Posterior cingulate gyrus (tissue), 11 donors: ENCODE measurements at places on chromosomes 4 and X.

GRCh38 chr4:81628489-81628888 is 156.8 kb upstream of the RASGEF1B start:
- DNase-seq = no peak

- no peak for DNase-seq
These were observed 15.0 kb upstream of the UNC5C start for GRCh38 chr4:95563638-95564337.

GRCh38 chr4:168920441-168921065 is 89.5 kb downstream of the CBR4 start:
- no peak for DNase-seq

- DNase-seq = no peak
These were observed 3.2 kb downstream of the SOWAHB start for GRCh38 chr4:76894537-76895255.

DNA sequence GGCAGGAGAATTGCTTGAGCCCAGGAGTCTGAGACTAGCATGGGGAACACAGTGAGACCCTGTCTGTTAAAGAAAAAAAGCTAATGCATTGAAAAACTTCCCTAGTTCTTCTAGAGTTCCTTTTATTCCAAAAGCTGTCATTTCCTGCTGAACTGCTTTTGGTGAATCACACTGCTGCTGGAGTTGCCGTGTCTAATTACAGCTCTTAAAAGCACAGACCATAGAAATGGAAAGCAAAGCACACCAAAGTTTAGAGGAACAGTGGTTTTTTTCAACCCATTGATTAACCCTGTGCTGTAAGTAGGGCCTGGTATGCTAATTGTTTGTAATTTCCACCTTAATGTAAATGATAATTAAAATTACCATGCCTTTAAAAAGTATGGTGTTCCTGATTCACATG is 52.4 kb downstream of the SEPTIN11 start:
- no peak for DNase-seq

DNA sequence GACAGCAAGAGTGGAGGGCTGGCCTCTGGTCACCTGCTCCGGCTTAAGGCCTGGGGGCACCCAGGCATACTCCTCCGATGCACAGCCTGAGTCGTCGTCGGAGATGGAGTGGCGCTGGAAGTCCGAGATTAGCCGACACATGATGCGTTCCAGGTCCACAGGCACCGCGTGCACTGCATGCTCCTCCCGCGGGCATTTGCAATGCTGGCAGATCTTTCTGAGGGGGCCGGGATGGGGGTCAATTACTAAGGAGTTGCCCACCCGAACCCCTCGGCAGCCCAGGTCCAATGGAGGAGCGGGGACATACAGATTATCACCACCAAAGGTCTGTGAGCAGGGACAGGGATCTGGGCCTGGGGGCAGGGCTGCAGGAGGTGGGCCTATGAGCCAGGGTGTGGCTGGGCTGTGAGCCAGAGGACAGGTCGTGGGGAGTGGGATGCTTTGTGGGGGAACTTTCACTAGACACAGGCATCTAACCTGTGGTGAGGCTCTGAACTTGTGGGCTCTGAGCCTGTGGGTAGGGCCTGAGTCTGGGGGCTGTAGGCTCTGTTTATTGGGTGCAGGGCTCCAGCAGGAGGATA is 2.4 kb downstream of the PRICKLE3 start:
- DNase-seq = no peak

DNA sequence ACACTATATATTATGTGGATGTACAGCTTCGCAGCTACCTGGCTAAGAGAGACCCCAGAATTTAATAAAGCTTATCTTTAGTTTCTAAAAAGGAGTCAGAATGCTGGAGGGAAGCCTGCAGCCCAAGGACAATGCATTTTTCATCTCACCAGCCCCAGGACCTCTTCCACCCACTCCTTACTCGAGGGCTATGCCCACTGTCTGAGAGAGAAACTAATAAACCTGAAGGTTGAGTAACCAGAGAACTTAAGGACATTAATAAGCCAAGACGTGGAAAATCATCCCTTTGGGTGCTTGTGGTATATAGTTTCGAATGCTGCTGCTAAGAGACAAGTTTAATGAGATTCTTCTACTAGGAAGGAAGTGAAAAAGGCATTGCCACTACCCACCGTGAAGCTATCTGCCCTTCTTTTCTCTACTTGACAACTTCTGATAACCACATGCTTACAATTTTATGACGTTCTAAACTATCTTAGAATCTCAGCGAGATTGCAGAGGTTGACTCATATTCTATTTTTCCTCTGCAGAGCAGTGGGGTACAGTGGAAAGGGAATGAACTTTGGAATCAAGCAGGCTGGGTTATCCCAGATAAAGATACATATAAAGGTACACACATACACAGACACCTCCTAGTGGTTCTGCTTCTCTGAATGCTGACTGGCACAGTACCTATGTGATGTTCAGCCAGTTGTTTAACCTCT is 3.3 kb downstream of the RELL1 start:
- DNase-seq = no peak

- DNase-seq = no peak
These were observed 244 bp downstream of the EIF2S3 start for GRCh38 chrX:24055043-24055356.

GRCh38 chr4:76634220-76634619 is 199.2 kb downstream of the SHROOM3 start:
- no peak for DNase-seq

GRCh38 chrX:150841456-150842197 is 56.8 kb downstream of the CD99L2 start:
- DNase-seq = no peak

DNA sequence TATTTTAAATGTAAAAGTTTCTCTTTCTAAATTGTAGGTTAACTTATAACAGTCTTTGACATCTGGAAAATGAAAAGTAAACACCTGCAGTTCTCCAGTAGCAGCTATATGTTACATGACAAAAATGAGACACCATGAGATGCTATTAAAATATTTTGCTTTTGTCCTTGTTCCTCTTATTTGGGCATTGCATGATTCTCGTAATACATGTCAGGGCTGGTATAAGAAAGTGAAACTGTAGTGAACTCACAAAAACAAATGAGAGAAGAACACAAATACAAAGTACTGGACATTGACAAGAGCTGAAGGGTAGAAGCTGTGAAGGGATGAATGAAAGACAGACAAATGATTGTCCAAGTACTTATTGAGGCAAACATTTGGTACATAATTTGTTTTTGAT is 9.0 kb downstream of the GK2 start:
- DNase-seq = no peak

- no peak for DNase-seq
These were observed 86.8 kb downstream of the PDGFRA start for GRCh38 chr4:54315561-54316538.

DNA sequence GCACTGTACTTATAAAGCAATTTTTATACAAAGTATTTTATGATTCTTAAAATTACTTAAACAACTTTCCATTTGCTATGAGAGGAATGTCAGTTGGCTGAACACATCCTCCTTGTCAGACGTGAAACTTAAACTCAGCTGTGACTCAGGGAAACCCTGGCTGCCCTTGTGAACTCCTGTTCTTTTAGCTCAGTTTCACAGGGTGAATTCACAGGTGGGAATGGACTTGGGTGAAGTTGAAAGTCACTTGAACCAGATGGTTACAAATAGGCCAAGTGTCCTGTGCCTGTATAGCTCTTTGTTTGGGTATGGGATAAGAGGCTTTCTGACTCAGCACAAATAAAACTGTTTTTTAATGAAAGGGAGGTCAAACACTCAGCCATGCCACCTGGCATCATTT is 67.4 kb upstream of the FAM47B start:
- DNase-seq = no peak

GRCh38 chr4:150746156-150746555 is 164.2 kb downstream of the MAB21L2 start:
- DNase-seq = no peak

DNA sequence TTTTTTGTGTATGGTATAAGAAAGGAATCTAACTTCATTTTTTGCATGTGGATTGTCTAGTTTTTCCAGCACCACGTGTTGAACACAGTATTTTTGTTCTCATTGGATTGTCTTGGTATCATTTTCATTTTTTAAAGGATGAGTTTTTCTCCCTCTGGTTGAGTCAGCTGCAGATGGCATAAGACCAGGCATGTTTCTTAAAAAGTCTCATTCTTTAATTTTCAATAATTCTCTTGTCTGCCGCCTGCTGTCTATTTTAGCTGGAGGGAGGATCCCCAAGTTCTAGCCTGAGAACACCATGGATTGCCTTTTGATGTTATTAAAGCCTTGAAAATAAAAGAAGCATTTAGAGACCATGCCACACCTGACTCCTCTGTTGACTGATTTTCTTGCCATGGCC is 263.8 kb downstream of the ARHGAP24 start:
- no peak for DNase-seq

DNA sequence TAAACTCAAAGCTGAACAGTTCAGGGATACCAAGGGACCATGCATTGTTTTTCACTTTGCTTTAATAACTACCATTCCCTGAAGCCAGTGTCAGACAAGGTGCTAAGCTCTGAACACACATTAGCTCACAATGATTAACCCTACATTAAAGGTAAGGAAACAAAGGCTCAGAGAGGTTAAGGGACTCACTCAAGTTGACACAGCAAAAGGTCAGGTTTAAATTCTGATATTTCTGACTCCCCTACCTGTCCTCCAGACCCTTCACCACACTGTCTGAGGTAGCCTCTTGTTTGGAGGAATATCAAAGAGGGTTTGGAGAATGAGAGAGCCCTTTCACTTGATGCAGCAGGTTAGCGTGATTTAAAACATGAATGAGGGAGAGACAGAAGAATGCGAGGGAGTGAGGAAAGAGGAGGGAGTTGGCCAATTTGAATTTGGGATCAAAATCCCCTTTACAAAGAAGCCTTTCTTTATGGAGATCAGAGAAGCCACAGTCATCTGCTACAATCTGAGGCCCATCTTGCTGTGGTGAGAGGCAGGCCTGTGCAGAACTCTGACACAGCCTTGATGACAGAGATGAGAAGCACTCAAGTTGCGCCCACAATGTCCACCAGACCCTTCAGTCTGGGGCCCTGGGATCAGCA is 103.5 kb downstream of the FHDC1 start:
- no peak for DNase-seq

DNA sequence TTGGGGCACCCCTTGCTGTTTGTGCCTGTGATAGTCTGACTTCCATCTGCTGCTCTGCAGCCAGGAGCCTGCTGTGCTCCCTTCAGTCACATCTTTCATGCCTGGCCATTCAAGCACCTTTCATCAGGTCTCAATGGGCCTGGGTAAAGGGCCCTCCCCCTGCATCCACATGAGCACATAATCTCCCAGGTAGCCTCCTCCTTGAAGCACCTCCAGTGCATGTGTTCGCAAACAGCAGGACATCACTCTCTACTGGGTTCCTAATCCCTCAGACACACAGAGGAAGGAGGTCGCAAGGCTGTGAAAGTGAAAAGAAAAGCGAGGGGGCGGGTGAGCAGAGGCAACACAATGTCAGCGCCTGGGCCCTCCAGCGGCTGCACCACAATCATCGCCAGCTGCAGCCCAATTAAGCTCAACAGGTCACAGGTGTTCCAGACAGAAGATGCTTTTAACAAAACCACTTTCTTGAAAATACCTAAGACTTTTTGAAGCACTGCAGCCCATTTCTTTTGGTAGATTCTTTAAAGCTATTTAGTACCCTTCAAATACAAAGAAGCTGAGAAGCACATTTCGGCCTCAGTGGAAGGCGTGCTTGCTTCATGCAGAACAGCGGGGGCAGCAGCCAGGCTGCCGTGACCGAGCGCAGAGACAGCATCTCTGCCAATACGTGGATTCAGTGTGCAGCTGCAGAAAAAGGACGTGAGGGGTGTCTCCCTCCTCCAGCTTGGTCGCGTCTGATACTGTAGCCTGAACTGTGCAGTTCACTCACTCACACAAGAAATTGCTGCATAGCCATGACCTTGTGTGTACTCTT is 92.2 kb upstream of the SPRY1 start:
- DNase-seq = no peak

GRCh38 chrX:3567686-3568085 is 145.8 kb downstream of the PRKX start:
- no peak for DNase-seq

- no peak for DNase-seq
These were observed 51.5 kb upstream of the RAP2C start for GRCh38 chrX:132270699-132271098.

GRCh38 chr4:37908488-37909331 is 17.8 kb downstream of the TBC1D1 start:
- no peak for DNase-seq

DNA sequence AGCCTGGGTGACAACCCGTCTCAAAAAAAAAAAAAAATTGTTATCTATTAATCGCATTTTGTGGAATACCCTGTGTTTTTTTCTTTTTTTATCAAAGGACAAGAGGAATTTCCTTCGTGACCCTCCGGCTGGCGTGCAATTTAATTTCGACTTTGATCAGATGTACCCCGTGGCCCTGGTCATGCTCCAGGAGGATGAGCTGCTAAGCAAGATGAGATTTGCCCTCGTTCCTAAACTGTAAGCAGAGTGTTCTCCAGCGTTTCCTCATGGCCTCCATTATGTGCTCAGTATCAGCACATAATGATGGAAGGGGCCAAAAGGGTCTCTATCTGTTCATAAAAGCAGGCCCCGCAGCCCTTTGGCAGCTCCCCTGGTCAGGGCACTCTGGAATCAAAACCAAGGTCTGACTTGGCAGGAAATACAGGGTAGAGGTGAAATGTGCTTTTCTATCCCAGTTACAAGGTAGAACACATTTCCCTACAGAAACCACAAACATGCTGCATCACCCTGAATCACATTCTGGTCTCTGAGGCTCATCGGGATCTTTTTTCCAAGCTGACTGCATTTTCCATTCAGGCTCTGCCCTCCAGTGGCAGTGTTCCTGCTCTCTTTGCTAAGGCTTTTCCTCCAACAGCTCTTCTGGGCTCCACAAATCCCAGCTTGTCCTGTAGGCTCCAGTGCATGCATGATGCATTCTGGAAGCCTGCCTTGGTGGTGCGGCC is 24.4 kb downstream of the SYAP1 start:
- no peak for DNase-seq

DNA sequence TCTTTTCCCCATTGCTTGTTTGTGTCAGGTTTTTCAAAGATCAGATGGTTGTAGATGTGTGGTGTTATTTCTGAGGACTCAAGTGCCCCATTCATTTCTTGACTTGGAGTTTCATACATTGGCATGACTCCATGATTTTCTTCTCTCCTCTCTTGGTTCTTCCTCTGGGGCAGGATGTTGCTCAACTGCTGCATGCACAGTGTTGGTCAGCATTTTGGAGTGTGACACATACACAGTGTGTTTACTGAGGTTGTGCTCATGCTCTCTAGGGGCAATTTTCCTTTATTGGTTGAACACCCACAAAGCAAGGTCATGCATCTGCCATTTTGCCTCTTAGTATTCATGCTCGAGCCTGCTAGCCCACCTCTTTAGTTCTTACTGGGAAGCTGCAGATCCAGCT is 1993.8 kb downstream of the ARAP2 start:
- no peak for DNase-seq

GRCh38 chrX:94854251-94854650 is 1180.2 kb downstream of the FAM133A start:
- DNase-seq = no peak

DNA sequence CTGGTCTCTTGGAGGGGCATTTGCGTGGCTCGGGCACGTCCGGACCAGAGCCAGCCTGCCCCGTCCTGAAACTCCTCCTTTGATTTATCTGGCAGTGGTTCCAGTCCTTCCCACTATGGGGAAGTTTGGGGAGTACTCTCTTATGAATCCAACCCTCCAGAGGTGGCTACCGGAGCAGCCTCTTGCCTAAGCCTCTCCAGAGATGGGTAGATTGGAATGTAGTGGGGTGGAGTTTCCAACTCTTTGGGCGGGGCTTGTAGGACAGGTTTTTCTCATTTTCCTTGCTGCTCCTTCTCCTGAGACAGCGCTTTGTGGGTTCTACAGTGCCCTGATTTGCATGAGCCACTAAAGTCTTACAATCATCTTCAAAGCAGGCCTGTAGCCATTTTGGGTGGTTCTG is 60.1 kb upstream of the XAGE1B start:
- DNase-seq = no peak
